Neural progenitor cell (in vitro differentiated cells): ENCODE measurements at places on chromosomes 12 and 14.

DNA sequence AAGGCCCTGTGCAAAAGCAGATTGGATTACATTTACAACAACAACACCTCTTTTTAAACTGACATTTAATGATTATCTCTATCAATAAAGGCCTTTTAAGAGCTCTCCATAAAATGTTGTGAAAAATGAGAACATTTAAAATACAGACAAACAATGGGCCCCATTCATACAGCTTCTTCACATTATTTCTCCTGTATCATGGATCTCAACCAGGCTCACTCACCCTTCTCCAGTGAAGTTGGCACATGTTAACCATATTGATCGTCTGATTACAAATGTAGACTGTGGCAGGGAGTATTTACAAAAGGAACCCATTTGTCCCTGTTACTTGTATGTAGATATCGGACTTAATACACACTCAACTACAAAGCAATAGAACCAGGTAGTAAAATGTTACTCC lies 220.2 kb upstream of the BTG1 start:
- no peaks in the 10 kb centered on the region for H3K27me3 ChIP-seq
- H3K4me3 ChIP-seq = no peak overlapping the region
- no peaks in the 10 kb centered on the region for H3K36me3 ChIP-seq
- H3K4me1 ChIP-seq = peaks cover 20% of the 10 kb centered on the region
- no peak overlapping the region for H3K27ac ChIP-seq
- DNase-seq = no peak

DNA sequence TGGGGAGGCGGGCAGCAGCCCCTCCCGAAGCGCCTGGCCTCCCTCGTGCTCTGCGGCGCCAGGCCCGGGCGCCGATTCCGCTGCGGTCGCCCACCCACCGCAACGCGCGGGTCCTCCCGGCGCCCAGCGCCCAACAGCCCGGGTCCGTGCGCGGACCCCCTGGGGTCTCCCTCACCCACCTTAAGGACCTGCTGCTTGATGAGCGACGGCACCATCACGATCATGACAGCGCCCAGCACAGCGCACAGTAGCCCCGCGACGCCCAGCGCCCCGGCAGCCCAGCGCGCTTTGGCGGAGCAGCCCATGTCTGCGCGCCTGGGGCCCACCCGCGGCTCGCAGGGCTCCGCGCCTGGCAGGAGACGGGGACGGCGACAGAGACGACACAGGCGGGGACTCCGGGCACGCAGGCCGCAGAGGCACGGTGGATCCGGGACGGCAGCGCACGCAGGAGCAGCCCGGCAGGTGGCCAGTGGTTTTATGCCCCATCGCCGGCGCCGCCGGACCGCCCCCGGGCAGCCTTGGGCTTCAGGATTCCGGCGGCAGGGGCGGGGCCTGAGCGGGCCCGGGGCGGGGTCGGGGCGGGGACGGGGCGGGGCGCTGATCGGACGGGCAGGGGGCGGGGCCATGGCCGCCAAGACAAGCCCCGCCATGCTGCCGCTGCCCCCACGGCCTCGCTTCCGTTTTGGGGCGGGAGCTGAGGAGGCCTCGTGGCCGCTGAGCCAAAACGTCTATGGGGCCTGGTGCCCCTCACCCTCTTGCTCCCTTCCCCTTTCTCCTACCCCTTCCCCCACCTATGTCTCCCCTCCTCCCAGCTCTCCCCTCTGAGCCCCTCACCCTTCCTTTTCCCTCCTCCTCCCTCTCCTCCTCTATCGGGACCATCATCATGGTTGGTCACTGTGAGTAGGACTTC lies at the start of gene SCARB1:
Gene SCARB1 (minus strand): TSS at position 449 of the 910 bp plus-strand sequence. CDS start 144 bp downstream, at position 305.
- peaks cover 5% of the 10 kb centered on the region for H3K4me1 ChIP-seq
- H3K4me3 ChIP-seq = peak within 1 kb of the TSS; percentile 75

GRCh38 chr14:74504874-74505720 lies 11.5 kb downstream of the ISCA2 start:
- no peak for DNase-seq
- H3K27me3 ChIP-seq = no peaks in the 10 kb centered on the region
- no peaks in the 10 kb centered on the region for H3K36me3 ChIP-seq
- no peak overlapping the region for H3K4me3 ChIP-seq

DNA sequence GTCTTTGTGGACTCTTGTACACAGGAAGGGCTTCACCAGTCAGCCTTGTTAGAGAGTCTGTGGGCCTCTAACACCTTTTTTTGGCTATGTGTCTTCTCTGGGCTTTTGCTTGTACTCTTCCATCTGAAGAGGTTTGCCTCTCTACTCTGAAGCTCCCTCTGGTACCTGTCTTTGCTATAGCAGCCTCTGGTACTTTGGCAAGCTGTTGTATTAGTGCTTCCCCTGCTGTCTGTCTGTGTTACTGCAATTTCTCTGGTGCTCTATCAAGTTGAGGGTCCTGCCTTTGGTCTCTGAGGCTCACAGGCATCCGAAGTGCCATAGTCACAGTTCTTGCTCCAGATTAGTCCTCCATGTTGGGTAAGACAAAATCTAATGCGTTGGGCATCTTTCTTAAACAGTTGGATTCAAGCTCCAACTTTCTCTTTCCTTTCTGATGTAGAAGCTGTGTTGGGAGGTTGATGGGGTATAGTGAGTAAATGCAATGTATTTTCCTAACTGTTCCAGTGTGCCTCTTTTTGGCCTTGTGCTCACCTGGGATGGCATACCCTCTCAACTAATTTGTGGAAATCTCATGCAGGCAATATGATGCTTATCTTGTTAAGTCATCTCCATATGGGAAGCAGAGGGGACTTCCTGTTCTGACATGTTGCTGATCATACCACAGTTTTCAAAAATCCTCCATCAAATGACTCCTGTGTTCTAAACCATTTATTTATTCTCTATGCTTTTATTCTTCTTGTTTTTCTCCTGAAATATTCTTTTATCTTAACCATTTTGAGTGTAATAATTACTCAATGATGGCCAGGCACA lies 88.8 kb downstream of the ATF7IP start:
- peaks cover 20% of the 10 kb centered on the region for H3K36me3 ChIP-seq
- peaks cover 12% of the 10 kb centered on the region for H3K4me1 ChIP-seq
- no peak overlapping the region for H3K27ac ChIP-seq
- H3K4me3 ChIP-seq = no peak overlapping the region
- peak; percentile 76 for DNase-seq

DNA sequence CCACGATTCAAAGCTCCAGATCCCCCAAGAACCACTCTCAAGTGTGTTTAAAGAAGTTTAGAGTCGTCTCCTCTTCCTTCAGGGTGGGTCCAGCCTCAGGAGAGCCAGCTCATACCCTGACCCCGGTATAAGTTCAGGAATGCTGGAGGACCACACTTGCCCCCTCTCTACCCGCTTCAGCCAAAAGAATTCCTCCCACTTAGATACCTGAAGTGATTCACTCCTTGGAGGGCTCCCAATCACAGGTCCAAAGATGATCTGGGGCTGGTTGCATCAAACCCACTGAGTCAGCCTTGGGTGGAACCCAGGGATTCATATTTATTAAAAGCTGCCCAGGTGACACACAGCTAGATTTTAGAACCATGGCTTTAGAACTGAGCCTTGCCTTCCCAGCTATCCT lies 133.5 kb upstream of the PARP11 start:
- H3K4me1 ChIP-seq = peaks cover 8% of the 10 kb centered on the region
- H3K36me3 ChIP-seq = no peaks in the 10 kb centered on the region
- no peak for DNase-seq
- no peak overlapping the region for H3K27ac ChIP-seq

DNA sequence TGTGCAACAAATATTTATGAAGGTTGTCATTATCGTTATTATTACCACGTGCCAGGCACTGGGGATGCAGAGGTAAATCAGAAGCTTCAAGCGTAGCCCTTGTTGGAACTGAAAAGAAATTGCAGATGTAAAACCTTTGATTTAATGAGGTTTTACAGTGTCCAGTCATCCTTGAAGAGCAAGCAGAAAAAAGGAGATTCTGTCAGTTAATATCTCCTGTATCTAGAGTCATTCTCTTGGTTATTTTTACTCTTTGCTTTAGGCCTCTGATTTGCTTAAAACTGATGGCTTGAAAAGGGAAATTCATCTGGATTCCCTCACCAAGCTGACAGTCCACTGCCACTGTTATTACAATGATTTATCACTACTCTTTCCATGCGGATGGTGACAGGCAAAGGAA lies 179.3 kb downstream of the GALC start:
- no peak overlapping the region for H3K27ac ChIP-seq
- no peaks in the 10 kb centered on the region for H3K36me3 ChIP-seq
- no peak for DNase-seq

GRCh38 chr12:113464852-113465719 lies 6.6 kb downstream of the LHX5 start:
- peak overlapping the region; percentile 95 for H3K4me3 ChIP-seq
- H3K4me1 ChIP-seq = peaks cover 65% of the 10 kb centered on the region
- H3K27me3 ChIP-seq = no peaks in the 10 kb centered on the region
- peak; percentile 96 for DNase-seq
- peak overlapping the region; percentile 79 for H3K27ac ChIP-seq

GRCh38 chr12:40063414-40063813 lies 42.5 kb downstream of the SLC2A13 start:
- H3K27ac ChIP-seq = no peak overlapping the region
- no peak overlapping the region for H3K4me3 ChIP-seq
- no peak for DNase-seq
- no peaks in the 10 kb centered on the region for H3K27me3 ChIP-seq
- H3K36me3 ChIP-seq = no peaks in the 10 kb centered on the region
- no peaks in the 10 kb centered on the region for H3K4me1 ChIP-seq

DNA sequence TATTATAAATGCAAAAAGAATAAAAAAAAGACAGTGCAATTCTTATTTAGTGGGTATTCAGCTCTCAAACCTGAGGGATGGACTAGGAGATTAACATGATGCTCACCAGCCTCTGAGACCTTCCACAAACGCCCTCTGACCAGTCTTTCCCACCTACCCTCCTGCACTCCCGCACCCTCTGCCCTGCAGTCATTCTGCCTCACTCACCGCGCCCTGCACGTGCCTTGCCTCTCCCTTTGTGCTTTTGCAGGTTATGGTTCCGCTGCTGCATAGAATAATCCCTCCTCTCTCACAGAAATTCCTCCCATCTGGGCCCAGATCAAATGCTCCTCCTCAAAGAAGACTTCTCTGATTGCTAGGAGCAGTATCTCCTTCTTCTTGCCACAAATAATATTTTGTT lies 28.5 kb upstream of the TMCC3 start:
- H3K27ac ChIP-seq = no peak overlapping the region
- H3K36me3 ChIP-seq = no peaks in the 10 kb centered on the region
- no peaks in the 10 kb centered on the region for H3K27me3 ChIP-seq
- no peaks in the 10 kb centered on the region for H3K4me1 ChIP-seq
- H3K4me3 ChIP-seq = no peak overlapping the region

DNA sequence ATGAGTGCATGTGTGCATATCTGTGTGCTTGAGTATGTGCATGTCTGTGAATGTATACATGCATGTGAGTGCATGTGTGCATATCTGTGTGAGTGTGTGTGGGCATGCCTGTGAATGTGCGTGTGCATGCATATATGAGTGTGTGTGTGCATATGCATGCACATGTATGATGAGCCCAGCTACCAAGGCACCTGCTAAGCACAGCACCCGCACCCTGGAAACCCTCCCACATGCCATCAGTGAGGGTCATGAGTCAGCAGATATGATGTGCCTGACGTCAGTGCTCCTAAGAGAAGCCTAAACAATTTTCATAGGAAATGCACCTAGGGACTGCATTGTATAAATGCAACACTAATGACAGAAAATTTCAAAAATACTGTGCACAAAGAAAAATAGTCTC lies 151.1 kb downstream of the KIF26A start:
- H3K27ac ChIP-seq = no peak overlapping the region
- no peak for DNase-seq
- H3K36me3 ChIP-seq = no peaks in the 10 kb centered on the region
- no peak overlapping the region for H3K4me3 ChIP-seq
- H3K27me3 ChIP-seq = no peaks in the 10 kb centered on the region

DNA sequence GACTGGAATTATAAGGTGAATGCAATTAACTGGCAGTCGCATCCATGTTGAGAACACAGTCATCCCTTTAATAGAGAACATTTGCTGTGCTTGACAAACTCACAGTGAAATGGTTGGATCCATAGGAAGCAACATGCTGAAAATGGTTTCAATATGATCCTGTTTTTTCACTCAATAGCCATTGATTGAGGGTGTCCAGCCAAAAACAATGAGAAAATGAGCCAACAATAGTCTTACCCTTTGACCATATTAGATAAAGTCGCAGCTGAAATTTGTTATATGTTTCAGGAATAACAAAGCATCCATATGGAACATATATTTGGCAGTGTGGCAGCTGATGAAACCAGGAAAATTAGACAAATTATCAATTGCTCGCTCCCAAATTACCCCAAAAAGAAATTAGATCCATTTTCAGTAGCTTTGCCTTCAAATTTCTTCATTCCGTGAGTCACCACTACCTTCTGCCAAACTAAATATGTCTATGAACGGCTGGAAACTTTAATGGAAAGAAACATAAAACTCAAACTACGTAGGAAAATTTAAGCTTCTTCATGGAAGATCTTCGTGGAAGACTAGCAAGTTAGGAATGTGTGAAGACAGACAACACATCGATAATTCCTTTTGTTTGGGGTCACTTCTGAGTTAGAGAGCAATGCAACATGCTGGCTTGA lies 17.4 kb downstream of the IGF1 start:
- no peak for DNase-seq
- no peaks in the 10 kb centered on the region for H3K4me1 ChIP-seq
- H3K36me3 ChIP-seq = no peaks in the 10 kb centered on the region
- H3K4me3 ChIP-seq = no peak overlapping the region
- no peaks in the 10 kb centered on the region for H3K27me3 ChIP-seq
